ENCODE measurements at places on chromosomes 16 and 17.
A peak's percentile ranks its signal among the peaks of the same experiment; 100 is the strongest.

DNA sequence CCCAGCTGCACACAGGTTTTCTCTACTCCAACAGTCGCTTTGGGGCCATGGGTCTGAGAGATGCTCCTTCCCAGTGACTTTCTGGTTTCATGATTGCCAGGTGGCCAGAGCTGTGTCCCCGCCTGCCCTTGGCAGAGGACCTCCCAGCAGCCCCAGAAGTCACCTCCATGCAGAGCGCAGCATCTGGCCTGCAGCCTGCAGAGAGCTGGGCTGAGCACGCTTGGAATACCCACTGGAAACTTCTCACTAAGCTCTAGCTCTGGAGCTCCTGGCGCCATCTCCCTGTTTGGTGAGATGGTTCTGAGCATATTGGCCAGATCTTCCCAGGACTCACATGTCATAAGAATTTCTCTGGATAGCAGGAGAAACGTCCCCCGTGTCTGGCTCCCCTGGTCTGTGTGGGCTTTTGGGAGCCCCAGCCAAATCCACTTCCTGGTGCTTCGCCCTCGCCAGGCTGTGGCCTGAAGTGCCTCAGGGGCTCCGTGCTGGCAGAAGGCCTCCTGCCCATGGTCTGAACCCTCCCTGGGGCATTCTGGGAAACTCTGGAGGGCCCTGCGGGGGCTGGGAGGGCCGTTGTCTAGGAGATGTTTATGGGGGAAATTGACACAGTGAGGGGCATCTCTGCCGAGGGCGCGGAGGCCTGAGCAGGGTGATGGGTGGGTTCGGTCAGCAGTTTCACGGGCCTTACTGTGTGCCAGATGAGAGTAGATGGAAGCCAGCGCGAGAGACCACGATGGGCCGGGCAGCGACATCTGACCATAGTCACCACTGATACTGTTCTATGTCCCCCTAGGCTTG is 73.2 kb upstream of the CIBAR2 start:
- no peak for DNase-seq

GRCh38 chr17:28227316-28228108 is 91.5 kb upstream of the TMEM97 start:
- peak; percentile 99 for DNase-seq

DNA sequence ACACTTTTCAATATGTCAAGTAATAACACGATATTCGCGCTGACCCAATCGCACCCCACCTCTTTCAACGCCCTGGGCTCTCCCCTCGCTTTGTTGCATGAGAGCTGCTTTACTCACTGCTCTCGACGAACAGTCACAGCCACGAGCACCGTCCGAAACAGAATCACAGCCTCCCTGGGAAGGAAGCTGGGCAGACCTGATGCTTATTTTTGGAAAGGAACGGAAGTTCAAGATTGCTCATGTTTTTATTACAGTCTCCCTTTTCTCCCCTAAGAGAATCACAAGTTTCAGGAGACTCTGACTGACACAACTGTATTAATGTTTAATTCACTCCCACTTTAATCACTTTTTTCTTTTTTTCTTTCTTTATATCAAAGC is 67.8 kb downstream of the ANKRD11 start:
- DNase-seq: no peak

GRCh38 chr17:62573480-62574117 is 53.9 kb upstream of the MRC2 start:
- no peak for DNase-seq

DNA sequence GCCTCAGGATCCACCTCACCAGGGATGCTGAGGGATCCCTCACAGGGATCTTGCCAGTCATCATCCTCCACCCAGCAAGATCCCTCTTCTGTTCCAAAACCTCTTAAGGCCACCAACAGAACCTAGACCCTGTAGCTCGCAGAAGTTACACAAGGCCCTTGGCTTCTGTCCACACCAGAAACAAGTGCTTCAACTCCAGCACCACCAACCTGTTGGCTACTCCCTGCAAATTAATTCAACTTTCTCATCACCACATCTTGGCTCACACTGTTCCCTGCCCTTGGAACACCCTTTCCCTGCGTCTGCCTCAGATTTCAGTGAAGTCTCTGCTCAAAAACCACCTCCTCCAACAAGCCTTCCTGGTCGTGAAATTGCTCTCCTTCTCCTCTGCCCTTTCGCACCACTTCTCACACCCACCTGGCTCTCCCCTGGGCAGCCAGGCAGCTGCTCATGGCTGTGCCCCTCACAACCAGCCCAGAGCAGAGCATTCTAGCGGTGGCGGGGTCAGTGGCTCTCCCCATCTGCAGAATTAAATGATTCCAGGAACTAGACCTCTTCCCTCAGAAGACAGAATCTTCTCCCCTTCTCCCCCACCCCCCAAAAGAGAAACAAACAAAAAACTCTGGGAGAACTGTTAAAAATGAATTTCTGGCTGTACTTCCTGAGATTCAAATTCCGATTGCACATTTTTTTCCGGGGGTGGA is 1.8 kb downstream of the PLLP start:
- DNase-seq: no peak

DNA sequence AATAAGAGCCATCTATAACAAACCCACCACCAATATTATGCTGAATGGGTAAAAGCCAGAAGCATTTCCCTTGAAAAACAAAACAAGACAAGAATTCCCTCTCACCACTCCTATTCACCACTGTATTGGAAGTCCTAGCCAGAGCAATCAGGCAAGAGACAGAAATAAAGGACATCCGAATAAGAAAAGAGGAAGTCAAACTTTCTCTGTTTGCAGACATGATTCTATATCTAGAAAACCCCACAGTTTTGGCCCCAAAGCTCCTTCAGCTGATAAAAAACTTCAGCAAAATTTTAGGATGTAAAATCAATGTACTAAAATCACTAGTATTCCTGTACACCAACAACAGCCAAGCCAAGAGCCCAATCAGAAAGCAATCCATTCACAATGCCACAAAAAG is 271.8 kb upstream of the AXIN2 start:
- no peak for DNase-seq

GRCh38 chr17:77654850-77655249 is 303.7 kb upstream of the TNRC6C start:
- DNase-seq: no peak

- DNase-seq: no peak
Observed at GRCh38 chr17:48270899-48271298, 159.1 kb downstream of the SKAP1 start.

DNA sequence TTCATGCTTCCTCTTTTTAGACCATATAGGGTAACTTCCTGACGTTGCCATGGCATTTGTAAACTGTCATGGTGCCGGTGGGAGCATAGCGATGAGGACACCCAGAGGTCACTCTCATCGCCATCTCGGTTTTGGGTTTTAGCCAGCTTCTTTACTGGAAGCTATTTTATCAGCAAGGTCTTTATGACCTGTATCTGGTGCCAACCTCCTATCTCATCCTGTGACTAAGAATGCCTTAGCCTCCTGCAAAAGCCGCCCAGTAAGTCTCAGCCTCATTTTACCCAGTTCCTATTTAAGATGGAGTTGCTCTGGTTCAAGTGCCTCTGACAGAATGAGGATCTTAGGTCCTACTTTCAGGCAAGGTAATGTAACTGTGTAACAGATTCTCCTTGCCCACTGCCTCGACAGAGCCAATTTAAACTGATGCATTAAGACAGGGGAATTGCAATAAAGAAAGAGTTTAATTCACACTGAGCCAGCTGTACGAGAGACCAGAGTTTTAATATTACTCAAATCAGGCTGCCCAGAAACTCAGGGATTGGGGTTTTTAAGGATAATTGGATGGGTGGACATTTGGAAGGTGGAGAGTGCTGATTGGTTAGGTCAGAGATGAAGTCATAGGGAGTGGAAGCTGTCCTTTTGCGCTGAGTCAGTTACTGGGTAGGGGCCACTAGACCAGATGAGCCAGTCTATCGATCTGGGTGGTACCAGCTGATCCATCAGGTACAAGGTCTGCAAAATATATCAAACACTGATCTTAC is 59.9 kb upstream of the ATF7IP2 start:
- no peak for DNase-seq

GRCh38 chr17:66466840-66467367 is 164.5 kb downstream of the PRKCA start:
- DNase-seq: no peak

DNA sequence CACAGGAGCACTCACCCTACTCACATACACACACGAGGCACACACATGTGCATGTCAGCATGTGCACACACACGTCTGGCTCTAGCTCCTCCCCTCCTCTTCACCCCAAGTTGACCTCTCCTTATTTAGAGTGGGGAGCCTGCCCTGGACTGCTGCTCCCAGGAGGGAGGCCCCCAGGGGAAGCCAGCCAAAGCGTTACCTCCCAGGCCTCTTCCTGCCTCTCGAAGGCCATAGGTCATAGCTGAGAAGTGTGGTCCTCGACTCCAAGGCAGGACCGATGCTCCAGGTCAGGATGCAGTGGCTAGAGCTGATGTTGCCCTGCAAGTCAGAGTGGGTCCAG is 18.8 kb downstream of the POLR3K start:
- DNase-seq: no peak

GRCh38 chr16:4537376-4538343 is 913 bp downstream of the CDIP1 start:
- DNase-seq: no peak

DNA sequence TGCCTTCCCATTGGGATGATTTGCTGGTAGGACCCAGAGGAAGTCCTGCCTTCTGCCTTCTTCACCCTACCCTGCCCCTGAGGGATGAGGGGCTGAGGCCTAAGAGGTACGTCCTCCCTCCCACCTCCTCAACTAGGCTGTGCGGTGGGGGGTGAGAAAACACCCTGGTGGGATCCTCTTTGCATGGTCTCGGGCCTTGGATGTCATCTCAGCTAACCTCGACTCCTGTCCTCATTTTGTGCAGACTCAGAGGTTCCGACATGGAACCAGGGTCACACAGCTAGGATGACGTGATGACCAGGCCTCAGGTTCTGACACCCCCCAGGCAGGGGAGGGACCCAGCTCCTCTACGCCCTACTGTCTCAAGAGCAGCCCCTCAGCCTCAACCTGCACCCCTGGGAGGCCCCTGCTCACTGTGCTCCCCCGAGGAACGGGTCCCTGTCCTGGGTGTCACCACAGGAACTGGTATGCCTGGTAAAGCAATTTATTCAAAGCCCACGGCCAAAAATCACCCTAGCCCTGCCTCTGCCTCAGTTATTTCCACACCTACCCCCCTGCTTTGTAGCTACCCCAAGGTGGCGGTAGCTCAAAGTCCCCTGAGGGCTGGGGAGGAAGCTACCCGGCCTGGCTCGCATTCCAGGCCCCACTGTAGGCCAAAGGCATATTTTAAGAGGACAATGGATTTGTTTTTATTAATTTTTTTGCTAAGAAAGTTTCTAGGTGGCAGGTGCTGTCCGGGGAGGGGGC is 17.5 kb downstream of the UNC13D start:
- DNase-seq: no peak

DNA sequence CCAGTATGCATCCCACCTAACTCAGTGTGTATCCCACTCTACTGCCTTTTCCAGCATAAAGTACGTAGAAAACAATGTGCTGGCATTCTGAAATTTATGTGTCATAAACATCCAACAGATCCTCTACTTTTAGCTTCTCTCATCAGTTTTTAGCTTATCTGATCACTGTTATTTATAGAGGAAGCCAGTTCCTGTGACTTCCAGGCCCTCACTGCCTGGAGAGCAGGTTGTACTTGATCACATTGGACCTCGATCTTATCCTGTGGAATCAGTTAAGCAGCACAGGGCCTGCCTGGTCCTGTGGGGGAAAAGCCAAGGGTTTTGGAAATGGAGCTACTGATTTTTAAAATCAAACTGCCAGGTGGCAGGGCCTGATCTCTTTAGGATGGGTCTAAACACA is 30.8 kb downstream of the PRSS54 start:
- DNase-seq: no peak

DNA sequence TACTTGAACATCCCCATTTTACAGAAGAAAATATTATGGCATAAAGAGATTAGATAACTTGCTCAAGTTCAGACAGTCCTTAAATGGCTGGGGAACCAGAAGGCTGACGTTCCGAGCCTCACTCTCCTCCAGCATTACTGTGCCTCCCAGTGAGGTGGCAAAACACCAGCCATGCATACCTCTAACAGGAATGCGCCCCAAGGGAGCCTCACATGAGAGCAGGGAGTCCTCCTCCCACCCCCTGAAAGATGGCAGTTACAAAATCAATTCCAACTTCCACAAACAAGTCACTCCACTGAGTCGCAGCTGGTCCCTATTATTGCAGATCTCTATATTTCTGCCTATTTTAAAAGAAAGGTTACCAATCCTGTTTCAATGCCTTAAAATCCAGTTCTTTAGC is 55.5 kb downstream of the ANKFY1 start:
- DNase-seq: no peak

DNA sequence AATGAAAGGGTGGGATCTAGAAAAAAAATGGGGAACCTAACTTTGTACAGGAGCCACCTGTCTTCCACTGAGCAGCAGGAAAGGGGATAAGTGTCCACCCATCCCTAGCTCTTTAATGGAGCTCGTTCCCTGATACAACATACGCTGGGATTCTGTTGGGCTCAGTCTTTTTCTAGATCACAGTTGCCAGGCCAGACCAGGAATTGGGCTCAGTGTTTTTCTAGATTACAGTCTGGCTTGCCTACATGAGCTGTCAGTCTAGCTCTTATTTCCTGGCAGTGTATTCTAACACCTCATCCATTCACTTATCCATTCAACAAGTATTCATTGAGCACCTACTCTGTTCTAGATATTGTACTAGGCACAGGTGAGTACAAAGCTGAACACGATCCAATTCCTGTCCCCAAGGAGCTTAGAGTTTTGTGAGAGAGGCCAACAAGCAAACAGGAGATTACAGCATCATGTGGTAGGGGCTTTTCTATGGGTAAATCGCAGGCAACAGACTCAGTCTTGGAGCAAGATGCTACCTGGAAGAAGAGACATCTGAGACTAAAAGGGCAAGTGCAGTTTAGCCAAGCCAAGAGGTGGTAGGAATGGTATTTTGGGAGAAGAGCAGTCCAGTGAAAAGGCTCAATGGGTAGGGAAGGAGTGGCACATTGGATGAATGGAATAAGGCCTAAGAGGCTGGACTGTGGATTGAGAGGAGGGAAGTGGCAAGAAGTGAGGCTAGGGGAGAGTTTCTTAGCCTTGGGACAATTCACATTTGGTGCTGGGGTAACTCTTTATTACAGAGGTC is 138.0 kb upstream of the HS3ST2 start:
- DNase-seq: no peak

DNA sequence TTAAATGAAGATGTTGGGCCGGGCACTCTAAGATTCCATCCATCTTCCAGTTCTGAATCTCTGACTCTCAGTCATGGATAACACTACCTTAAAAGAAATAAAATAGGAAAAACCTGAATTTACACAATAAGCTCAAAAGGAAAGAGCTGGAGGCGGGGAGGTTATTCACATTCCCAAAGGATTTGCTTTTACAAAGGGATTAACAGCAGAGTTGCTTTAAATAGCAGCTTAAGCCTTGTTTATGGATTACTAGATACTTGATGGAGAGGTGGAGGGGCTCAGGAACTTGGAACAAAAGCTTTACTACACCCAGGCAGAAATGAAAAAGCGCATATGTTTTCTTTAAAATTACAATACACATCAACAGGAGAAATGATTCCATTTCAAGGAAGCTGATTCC is 84.5 kb downstream of the XYLT1 start:
- no peak for DNase-seq

GRCh38 chr17:13594310-13594709 is 7.4 kb downstream of the HS3ST3A1 start:
- no peak for DNase-seq

Measured in NCI-H748 treated with DMSO at 0.1 percent for 48 hours (cell line).